GM23338 (cell line): ENCODE measurements at places on chromosomes 7 and 10.

- no peak for DNase-seq
These were observed 41.5 kb upstream of the EPC1 start for GRCh38 chr10:32388258-32389027.

DNA sequence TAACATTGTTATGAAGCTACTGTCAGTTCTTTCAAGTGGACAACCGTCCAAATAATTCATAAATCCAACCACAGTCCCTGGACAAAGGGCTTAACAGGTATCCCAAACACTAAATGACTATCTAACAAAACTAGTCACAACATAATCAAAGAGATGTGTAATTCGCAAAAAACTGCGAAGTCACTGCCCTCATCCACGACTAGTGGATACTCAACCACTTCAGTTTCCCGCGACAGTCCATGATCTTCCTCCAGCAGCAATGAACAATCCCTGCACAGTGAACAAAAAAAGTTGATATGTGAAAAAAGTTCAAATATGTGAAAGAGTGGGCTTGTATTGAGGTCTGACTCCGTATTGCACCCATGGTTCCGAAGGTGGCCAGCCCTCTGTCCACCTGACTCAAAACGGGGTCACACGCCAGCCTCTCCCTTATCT is 287 bp downstream of the DCLRE1A start:
- no peak for DNase-seq

DNA sequence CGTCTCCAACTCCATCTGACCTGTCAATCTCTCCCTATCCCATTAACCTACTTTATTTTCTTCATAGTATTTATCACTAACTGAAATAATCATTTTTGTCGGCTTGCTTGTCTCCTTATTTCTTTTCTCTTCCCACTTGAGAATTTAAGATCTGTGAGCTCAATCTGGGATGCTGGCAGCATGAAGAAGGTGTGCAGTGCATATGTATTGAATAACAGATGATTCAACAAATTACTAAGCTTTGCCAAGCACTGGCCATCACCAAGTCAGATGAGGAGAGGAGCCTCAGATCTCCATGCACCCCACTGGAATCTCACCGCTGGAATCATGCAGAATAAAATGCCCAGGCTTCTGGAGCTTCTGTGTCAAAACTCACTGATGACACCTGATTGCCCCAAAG is 47.6 kb upstream of the PPP1R3C start:
- DNase-seq: no peak

DNA sequence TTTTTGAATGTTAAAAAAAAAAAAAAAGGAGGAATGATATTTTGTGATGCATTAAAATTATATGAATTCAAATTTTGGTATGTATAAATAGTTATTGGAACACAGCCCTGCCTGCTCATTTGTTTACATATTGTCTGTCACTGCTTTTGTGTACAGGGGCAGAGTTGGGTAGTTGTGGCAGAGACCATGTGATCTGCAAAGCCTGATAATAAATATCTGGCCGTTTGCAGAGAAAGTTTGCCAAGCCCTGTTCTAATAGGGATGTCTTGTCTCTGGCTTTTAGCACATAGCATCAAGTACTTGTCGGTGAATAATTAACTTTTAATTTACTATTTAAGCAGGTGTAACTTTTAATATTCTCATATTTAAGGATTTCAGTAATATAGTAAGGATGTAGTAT is 19.8 kb downstream of the TSPAN13 start:
- DNase-seq: no peak

- DNase-seq: no peak
These were observed 68.9 kb downstream of the PHTF2 start for GRCh38 chr7:77867537-77867865.

DNA sequence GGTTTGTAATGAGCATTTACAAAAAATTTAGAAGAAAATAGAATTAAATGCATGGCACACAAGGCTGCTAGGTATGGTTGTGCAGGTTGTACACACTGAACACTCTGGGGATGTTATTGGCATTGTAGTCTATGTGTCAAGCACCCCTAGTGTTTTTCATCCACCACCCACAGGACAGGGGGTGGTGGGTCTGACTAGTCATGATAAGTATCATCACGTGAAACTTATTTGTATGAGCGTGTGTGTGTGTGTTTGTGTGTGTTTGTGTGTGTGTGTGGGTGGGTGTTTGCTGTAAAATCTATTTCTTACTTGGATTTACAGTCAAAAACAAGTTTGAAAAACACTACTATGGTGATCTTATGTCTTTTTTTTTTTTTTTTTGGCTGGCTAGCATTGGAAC is 66.5 kb downstream of the MAP3K8 start:
- DNase-seq: no peak

DNA sequence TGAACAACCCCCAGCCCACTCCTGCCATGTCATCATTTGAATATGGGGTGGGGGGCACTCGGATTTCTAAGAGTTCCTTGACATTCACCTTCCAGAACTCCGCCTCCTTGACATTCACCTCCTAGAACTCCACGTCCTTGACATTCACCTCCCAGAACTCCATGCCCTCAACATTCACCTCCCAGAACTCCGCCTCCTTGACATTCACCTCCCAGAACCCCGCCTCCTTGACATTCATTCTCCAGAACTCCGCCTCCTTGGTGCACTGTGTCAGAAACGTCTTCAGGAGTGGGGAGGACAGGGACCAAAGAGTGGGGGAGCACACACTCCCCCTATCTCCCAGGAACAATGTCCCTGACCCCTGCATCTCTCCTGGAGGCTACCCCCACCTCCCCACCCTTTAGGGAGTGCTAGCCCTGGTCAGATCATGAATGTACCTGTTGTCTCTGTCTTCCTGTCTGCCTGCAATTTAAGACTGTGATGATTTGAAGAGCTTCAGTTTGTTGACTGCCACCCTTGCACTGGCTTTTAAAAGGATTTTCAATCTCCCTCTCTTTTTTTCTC is 110.1 kb downstream of the NPTX2 start:
- peak; percentile 86 for DNase-seq

- DNase-seq: no peak
These were observed 456.2 kb upstream of the NRP1 start for GRCh38 chr10:33790521-33791271.

DNA sequence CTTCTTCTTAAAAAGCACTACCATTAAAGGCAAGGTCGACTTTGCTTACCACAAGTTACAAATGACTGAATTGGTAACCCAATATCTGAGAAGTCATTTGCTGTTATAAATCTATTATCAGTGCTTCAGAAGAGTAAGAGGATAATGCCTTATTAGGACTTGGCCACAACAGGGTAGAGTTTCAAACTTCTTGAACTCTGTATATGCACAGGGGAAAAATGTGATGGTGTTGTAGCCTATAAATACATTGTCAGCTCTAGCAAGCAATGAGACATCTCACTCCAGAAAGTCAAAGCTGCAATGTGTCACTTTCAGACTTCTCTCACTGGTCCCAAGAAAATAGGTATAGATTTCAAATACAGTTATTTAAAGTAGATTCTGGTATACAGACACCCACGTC is 9.3 kb downstream of the TFEC start:
- DNase-seq: no peak

DNA sequence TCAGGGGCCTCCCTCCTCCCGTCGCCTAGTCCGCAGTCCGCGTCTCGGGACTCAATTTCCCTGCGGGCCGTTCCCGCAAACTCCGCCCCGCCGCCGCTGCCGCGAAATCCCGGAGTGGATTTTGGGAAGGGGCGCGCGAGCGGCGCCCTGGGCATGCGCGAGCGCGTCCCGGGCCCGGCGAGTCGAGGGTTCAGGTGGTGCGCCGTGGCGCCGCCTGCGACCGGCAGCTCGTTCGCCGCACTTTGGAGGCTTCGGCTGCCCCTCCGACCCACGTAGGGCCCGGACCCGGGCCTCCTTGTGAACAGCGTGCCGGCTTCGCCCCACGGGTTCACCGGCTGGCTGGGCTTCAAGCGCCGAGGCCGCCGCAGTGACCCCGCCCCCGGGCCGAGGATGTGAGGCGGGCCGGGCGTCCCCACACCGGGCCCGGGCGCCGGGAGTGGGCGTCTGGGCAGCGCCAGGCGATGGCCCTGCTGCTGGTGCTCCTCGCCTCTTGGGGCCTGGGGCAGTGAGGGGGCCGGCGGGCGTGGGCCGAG is at the start of gene PLEKHA8:
PLEKHA8 (plus strand) TSS at position 197 of the 533 bp plus-strand sequence. CDS start 351 bp downstream, outside the sequence.
- DNase-seq: peak; percentile 94

GRCh38 chr10:10992961-10993714 is 24.5 kb upstream of the CELF2 start:
- DNase-seq: no peak
